ENCODE measurements at places on chromosomes 2 and 18.

- DNase-seq, result no peak
Measured at GRCh38 chr2:142991295-142991694, 113.8 kb downstream of the KYNU start.

DNA sequence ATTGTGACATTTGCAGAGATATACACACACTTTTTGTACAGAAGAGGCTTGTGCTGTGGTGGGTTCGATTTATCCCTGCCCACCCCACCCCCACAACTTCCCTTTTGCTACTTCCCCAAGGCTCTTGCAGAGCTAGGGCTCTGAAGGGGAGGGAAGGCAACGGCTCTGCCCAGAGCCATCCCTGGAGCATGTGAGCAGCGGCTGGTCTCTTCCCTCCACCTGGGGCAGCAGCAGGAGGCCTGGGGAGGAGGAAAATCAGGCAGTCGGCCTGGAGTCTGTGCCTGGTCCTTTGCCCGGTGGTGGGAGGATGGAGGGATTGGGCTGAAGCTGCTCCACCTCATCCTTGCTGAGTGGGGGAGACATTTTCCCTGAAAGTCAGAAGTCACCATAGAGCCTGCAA lies 40.0 kb downstream of the STEAP3 start:
- DNase-seq, result no peak

DNA sequence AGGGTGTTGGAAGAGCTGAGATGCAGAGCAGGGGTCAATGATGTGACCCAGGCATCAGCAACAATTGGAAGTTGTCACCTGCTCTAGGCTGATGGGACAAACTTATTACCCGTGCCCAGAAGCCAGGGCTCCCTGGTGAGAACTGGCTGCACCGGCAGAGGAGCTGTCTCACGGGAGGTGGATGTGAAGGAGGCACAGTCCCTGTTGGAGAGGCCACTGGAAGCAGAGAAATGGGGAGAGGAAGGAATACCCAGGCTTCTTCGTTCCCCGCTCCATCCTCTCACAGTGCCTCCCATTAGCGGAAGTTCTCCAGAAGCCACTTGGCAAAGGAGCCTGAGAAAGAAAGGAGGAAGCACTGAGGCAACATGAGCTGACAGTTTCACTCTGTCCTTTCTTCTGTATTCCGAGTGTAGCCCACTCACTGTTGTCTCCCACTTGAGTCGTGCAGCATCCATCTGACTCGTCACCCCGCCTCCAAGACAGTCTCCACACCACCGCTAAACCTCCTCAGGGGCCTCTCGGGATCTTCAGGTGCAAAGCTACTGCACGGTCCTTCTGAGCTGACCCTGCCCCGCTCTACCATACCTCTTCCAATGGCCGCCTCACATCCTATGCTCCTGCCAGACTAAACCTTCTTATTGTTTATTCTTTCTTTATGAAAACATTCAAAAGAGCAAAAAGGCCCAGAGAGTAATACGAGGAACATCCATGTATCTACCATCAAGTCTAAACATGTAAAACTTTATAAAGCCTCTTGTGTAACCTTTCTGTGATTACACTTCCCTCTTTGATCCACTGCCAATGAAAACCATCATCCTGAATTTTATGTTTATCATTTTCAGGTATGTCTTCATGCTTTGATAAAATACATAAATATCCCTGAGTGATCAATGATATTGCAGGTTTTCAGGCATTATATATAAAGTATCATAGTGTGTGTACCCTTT lies 19.1 kb upstream of the AFTPH start:
- no peak for DNase-seq

GRCh38 chr18:44651918-44652572 lies 28.6 kb upstream of the SETBP1 start:
- DNase-seq, result no peak

GRCh38 chr2:172462849-172463381 lies 35.5 kb downstream of the ITGA6 start:
- DNase-seq, result no peak

DNA sequence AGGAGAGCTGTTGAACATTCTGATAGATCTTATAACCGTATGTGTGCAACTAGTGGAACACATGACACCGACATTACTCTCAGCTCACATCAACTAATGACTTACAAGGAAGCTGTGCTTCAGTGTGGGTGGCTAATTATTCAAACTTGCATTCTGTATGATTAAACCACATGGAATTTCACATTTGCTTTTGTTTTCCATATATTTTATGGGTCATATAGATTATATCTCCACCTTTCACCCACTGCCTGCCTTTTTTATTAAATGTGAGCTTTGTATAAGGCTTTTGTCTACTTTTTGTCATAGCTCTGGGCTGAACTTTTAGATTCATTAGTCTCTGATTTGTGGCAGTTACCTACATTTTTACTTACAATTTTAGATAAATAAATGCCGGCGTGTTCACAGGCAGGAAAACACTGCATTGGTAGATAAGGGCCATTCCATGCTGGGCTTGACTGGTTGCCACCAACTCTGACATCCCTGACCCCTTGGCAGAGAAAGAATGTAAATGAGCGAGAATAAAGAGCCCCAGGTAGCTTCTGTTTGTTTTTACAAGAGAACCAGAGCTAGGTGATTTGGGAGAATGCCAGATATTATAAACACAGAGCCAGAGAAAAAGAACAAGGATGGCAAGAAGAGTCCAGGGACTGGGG lies 35.7 kb downstream of the LYPD6 start:
- DNase-seq, result no peak

GRCh38 chr2:237704501-237705434 lies 77.4 kb downstream of the LRRFIP1 start:
- DNase-seq, result no peak

DNA sequence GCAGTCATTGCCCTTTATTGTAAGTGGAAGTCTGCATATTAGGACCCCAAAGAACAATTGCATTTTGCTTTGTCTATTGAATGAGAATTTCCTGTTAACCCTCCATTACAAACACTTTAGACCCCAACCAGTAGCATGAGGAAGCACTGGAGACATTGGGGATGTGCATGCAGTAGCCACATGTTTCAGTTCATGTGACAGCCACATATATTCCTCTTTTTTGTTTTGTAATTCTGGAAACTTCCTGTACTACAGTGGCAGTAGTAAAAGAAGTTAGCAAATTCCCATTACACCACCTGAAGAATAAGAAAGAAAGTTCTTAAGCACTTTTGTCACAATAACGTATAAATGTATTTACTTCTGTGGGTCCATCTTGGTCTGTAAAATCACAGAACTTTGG lies 281.1 kb upstream of the SLC14A2 start:
- no peak for DNase-seq

- DNase-seq, result no peak
Measured at GRCh38 chr18:35577045-35577848, 4.3 kb upstream of the GALNT1 start.

- DNase-seq, result no peak
Measured at GRCh38 chr2:113976277-113976928, 86.5 kb downstream of the ACTR3 start.

DNA sequence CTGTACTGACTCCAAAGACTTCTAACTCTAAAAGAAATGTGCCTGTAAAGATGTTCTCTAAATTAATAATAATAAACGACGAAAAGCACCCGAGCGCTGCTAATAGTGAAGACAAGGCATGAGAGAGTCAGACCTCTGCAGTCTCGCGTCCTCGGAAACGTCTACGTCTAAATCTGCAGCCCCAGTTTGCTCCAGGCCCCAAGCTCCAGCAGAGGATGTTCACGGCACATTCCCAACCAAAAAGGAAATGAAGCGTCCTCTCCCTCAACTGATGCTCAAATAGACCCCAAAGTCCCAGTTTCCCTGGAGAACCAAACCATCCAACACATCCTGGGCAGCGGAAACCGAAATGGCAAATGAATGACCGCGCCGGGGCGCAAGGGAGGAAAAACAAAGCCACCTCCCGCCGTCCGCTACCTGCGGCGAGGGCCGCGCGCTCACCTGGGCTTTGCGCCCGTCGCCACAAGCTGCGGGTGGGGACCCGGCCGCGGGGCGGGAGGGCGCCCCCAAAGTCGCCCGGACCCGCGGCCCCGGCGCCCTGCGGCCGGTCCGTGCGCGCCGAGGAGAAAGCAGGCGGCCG lies 47.1 kb upstream of the CCDC150 start:
- DNase-seq, result peak; percentile 72

GRCh38 chr2:199273042-199273511 lies 184.7 kb downstream of the SATB2 start:
- DNase-seq, result no peak

GRCh38 chr2:26970928-26971627 lies 641 bp downstream of the MAPRE3 start:
- DNase-seq, result peak; percentile 64

GRCh38 chr2:179302149-179302548 lies 37.5 kb upstream of the SESTD1 start:
- DNase-seq, result no peak

GRCh38 chr2:162113776-162114168 lies 38.3 kb downstream of the GCG start:
- DNase-seq, result no peak

DNA sequence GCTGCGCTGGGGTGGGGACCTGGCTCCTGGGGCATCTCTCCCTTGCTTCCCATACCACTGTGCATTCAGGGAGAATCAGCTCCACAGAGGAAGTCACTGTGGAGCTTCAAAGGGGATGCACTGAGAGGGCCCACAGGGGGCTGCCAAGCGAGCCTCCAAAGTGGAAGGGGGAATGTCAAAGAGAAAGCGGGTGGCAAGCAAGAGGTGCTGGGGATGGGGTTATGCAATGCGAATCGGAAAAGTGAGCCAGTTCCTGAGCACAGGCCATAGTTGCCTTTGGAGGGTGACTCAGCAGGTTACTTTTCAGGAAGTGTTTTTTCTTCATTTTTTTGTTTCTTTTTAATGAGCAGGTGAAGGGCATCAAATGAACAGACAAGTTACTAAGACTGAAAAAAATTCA lies 17.6 kb downstream of the PMAIP1 start:
- DNase-seq, result no peak

- no peak for DNase-seq
Measured at GRCh38 chr2:15838481-15839090, 101.8 kb upstream of the MYCN start.

GRCh38 chr2:232521959-232522622 lies 1.9 kb downstream of the PRSS56 start:
- DNase-seq, result peak; percentile 66

- DNase-seq, result no peak
Measured at GRCh38 chr18:23204589-23205235, 69.4 kb downstream of the CABLES1 start.

GRCh38 chr2:101960819-101961337 lies 30.9 kb upstream of the IL1R2 start:
- no peak for DNase-seq

DNA sequence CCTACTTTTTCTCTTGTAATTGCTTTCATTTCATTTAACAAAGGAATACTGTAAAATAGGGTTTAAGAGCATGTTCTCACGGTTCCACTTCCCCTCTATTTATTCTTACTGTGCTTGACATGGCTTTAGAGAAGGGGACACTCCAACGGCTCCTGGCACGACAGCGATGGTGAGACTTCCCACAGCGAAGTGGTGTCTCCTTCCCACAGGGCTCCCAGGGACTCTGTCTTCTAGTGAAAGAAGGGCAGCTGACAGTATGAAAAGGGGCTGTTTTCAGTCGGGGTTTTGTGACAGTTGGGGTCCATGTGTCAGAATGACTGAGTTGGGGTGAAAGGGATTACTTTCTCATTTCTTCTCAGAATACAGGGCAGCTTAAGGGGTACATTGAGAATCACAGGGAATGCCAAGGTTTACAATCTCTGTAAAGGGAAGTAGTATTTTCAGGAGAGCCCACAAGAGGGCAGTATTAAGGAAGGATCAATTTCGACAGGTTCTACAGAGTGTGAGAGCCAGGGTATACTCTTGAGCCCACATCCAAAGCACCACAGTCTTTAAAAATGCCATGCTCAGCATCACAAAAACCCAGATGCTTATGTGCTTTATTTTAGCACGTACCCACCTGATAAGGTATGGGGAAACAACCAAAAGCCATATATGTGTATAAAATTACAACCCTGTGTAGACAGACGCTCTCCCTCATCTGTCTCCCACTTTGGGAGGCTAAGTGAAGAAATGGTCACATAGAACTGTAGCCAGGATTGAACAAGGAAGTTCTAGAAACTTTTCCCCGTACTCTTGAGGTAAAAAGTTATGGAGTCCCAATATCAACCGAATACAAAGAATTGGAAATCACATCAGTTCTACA lies 31.3 kb upstream of the RAPGEF4 start:
- DNase-seq, result peak; percentile 74

DNA sequence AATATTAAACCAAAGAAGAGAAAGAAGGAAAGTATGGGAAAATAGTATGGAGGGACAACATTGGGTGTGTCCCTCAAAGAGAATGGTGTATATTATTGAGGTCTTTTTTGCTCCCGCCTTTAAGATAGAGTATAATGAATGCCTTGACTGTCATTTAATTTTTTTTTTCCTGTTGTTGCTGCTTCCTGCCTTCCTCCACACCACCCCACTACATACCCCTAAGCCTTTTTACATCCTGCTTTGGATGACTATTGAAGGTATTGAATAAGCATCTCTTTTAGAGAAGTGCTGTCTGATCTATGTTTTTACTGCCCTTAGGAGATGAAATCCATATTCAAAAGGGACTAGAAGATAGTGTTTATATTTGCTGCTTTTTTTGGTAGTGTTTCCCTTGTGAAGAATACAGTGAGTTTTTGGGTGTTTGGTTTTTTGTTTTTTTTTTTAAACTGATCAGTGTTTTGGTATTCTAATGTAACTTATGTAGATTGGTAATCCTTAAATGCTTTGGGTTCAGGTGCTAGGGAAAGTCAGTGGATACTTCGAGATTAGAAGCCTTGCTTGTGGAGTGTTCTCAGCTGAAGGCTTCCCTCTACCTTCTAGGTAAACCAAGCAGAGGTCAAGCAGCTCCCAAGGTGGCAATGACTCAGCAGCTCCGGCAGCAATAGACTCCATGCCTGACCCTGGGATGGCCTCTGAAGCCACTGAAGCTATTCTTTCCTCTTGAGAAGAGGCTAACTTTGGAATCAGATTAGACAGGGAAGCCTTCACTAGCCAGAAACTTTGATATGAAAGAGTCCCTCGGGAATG lies 5.0 kb downstream of the FZD7 start:
- DNase-seq, result peak; percentile 45

GRCh38 chr2:229330952-229331351 lies 59.9 kb upstream of the PID1 start:
- no peak for DNase-seq

DNA sequence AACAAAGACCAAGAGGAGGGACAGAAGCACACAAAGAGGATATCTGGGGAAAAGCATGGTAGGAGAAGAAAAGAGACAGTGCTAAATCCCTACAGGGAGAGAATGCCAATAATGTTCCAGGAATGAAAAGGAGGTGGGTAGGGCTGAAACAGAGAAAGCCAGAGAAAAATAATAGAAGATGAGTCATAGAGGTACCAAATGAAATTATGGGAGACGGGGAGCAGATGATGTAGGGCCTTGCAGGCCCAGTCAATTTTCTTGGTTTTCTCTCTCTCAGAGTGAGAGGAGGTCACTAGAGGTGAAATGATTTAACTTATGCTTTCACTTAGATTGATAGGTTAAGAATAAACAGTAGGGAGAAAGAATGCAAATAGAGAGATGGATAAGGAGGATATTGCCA lies 61.5 kb downstream of the RPRM start:
- no peak for DNase-seq

- DNase-seq, result no peak
Measured at GRCh38 chr18:42039396-42039795, 84.4 kb downstream of the PIK3C3 start.
